HT1080 (cell line): ENCODE measurements at places on chromosomes 4 and X.
A peak's percentile ranks its signal among the peaks of the same experiment; 100 is the strongest.

DNA sequence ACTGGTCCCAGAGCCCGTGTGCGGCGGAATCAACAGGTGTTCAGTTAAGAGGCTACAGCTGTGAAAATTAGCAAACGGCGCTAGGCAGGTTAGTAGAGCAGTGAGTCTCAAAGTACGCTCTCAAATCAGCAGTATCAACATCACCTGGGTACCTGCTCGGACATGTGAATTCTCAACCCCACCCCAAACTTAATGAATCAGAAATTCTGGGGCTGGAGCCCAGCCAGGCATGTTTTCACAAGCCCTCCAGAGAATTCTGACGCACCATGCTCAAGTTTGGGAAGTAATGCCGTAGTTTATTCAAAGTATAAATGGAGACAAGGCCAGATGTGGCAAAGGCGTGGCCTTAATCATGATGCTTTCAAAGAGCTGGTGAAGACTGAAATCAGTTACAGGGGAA is 58.2 kb upstream of the PTCHD1 start:
- no peak for DNase-seq

DNA sequence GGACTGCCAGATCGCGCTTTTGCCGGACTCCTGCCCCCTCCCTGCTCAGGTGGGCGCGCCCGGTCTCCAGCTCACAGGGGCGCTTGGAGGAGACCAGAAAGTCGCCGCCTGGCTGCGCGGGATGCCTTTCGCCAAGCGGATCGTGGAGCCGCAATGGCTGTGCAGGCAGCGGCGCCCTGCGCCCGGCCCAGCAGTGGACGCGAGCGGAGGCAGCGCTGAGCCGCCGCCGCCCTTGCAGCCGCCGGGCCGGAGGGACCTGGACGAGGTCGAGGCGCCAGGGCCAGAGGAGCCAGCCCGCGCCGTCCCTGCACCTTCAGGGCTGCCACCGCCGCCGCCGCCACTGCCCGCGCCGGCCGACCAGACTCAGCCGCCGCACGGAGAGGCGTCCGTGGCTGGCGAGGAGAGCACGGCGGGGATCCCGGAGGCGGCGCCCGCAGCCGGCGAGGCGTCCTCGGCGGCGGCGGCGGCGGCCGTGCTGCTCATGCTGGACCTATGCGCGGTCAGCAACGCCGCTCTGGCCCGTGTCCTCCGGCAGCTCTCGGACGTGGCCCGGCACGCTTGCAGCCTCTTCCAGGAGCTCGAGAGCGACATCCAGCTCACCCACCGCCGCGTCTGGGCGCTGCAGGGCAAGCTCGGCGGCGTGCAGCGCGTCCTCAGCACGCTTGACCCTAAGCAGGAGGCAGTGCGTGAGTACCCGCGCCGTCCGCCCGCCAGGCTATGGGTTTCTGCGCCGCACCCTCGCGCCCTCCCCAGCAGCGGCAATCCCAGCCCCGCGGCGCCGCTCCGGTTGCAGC is 834 bp downstream of the NHS start:
- peak; percentile 2 for DNase-seq

- no peak for DNase-seq
These were observed 62.5 kb downstream of the PPEF1 start for GRCh38 chrX:18769812-18770573.

DNA sequence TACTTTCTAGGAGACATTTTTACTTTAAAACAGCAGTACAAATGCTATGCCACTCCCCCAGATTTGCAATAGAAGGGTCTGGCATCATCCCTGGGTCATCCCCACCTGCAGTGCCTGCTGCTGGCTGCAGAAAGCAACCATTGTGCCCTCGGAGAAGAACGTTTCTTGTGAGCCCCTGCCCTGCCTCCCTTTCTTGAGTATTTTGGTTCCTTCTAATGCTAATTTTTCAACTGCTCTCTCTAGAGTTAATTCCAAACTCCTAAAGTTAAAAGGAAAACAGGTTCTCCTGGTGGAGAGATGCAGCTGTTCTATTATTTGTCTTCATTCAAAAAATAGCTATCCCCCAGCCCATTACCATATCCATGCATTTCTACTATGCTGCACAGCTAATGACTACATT is 107.1 kb downstream of the IDS start:
- DNase-seq = no peak

DNA sequence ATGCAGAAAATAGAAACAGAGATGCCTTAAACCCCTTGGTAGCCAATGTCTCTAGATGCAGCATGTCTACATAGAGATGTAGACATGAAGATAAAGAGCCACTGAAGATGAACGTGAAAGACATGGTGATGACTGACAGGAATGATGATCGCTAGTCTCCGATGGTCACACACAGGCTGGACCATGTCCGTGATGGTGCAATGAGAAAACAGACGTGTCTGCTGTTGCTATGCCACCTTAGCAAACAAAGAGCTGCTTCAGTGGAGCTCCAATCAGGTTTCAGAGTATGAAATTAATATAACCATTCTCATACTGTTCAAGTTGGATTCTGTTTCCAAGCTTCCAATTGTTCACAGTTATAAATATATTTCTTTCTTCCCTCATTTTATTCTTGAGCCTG is 256.5 kb downstream of the CAMK2D start:
- no peak for DNase-seq

- no peak for DNase-seq
These were observed 776.0 kb downstream of the GLUD2 start for GRCh38 chrX:121823406-121823805.

- DNase-seq = peak; percentile 18
These were observed 325.2 kb downstream of the LDB2 start for GRCh38 chr4:16573206-16573605.

- peak; percentile 52 for DNase-seq
These were observed 1.0 kb downstream of the OTUD4 start for GRCh38 chr4:145179281-145179860.

DNA sequence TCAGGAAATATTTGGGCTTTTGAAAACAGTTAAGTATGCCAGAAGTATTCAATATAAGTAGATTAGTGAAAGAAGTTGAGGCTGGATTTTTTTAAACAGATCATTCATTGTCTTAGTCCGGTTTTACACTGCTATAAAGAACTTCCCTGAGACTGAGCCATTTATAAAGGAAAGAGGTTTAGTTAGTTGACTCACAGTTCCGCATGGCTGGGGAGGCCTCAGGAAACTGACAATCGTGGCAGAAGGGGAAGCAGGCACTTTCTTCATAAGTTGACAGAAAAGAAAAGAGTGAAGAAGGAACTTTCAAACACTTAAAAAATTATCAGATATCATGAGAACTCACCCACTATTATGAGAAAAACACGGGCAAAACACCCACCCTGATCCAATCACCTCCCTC is 31.1 kb upstream of the CYLC1 start:
- no peak for DNase-seq

- DNase-seq = no peak
These were observed 16.6 kb downstream of the ARHGAP24 start for GRCh38 chr4:85491527-85491926.

- DNase-seq = no peak
These were observed 244.2 kb downstream of the BCOR start for GRCh38 chrX:39853417-39854030.

- no peak for DNase-seq
These were observed 35.8 kb upstream of the LARP1B start for GRCh38 chr4:128025319-128025718.

GRCh38 chr4:82900066-82900410 is 497 bp upstream of the THAP9 start:
- no peak for DNase-seq

- no peak for DNase-seq
These were observed 679.2 kb downstream of the NLGN4X start for GRCh38 chrX:5549512-5549911.

DNA sequence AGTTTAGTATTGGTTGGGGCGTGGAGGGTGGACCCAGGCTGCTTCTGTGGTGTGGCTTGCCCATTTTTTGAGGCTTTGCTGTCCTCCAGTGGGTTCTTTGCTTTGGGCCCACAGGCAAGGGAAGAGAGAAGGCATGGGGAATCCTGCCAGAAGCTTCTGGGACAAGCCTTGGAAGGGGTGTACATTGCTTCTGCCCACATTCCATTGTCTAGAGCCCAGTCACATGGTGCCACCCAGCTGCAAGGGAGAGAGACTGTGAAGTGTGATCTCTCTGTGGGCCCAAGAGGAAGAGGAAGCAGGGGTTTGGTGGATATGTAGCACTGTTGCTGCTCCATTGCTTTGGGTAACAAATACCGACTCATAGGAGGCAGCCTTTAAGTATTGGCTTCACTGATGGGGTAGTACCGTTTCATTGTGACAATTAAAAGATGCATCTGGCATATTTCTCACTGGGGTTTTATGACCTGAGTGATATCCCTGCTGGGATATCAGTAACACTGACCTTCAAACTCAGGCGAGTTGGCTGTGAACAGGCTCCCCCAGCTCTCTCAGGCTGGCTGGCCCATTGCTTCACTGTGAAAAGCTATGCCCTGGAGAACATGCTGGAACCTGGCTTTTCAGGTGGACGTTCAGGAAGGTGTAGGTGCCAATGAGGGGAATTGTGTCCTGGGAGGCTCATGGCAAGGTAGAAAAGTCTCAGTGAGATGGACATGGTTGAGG is 85.9 kb downstream of the CLDN34 start:
- no peak for DNase-seq

DNA sequence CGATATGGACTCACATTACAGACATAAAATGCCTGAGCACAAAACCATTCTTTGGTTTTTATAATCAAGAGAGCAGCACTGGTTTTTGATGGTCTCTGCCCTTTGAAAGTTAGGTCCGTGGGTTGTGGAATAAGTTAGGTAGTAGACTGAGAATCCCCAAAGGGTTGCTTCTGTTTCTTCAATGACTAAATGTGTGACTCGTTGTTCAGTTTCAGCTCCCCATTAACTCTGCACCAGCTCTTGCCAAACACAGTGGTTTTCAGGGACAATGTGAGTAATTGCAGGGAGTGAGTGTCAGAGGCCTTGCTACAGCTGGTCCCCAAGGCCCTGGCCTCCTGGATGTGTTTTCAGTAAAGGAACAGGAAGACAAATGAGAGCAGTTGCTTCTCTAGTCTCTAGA is 24.8 kb downstream of the SMIM20 start:
- DNase-seq = peak; percentile 46

DNA sequence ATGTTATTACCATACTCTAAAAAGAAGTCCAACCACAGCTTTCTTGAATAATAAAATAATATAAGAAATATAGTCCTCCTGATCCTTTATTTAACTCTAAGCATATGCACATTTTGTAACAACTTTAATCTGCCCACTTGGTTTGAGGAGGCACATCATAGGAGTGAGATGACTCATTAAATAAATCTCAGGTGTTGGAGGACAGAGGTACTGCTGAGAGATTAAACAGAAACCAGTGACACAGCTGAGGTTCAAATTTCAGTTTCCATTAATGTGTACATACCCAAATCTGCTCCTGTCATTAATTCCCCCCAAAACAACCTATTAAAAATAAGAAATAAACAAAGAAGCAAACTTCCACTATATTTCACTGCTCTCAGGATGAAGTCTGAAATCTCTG is 211.0 kb downstream of the KCTD8 start:
- no peak for DNase-seq

DNA sequence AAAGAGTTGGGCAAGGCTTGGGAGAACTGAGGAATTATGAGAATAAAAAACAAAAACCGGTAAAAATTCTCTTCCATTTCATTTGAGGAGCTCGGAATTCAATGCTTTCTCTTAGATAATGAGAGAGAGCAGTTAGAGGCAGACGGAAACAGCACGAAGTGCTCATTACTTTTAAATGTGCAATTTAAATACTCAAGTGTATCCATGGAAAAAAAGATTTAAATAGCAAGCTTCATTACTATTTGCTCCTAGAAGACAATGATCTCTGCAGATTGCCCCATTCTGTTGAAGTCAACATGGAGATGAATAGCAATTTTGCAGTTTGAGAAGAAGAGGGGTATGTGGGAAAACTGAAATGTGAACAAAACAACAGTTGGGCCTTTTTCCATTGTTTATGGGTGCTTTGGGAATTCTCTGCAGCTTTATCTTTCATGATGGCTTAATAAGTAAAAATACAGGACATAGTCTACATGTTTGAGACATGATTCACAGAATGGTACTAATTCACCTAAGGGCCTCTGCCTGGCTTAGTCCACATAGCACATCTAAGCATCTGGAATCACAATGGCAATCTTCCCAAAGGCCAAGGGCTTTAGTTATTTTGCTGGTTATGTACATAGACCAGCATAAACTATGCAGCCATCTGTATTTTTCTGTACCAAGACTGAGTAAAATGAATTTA is 512.7 kb upstream of the FAT1 start:
- peak; percentile 34 for DNase-seq

DNA sequence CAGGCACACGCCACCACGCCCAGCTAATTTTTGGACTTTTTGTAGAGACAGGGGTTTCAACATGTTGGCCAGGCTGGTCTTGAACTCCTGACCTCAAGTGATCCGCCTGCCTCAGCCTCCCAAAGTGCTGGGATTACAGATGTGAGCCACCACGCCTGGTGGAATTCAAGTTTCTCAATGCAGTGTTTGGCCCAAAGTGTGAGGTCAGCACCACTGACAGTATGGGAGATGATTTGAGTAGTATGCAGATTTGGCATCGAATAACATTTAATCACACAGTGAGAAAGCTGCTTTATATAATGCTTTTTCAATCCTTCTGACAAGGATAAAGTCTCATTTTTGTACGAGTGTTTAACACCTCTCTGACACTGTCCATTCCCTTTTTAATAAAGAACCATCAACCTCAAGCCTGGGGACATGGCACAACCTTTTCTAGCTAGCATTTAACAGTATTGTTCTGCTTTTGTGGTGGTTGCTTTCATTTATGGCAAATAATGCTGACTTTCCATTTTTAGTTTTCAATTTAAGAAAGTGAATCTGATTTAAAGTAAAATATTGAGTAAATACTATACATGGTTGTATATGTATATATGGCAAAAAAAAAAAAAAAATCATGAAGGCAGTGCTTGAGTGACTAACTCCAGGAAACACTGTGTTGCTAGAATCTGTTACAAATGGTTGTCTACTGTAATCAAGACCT is 4.3 kb upstream of the NSUN7 start:
- DNase-seq = no peak

DNA sequence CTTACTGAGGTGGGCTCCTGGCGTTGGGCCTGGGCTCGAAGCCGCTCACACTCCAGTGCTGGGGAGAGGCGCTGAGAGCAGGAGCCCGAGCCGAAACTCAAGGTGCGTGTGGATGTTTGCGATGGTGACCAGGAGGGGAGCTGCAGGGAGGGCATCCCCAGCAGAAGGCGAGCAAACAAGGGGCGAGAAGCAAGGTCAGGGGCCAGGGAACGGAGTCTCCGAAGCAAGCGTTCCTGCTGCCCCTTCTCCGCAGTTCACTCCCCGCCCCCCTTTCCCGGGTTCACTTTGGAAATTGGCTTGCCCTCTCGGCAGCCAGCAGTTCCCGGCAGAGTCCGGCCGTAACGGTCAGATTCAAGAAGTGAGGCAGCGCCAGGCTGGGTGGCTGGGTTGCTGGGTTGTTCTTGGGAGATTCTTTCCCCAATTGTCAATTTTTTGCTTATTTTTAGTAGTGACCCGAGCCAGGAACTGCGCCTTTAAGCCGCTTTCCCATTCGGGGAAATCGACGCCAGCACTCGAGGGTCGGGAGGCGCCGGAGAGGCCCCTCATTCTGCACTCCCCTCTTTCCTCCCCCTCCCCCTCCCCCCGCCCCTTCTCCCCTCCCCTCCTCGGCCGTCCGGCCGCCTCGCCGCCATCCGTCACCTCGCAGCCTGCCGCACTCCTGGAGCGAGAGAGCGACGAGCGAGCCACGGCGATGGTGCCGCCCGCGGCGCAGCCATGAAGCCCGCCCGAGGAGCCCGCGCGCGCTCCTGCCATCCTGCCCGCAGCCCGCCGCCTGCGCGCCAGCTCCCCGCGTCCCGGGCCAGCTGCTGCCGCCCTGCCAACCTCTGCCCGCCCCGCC is at the start of gene FRMPD3:
FRMPD3 (plus strand) TSS at position 655 of the 838 bp plus-strand sequence. CDS start 76,937 bp downstream, outside the sequence.
- no peak for DNase-seq
